ENCODE measurements at places on chromosomes 4 and X.
A peak's percentile ranks its signal among the peaks of the same experiment; 100 is the strongest.

- DNase-seq: peak; percentile 79
These were observed 918 bp upstream of the FGFRL1 start for GRCh38 chr4:1010395-1011021.

- DNase-seq: no peak
These were observed 73.5 kb downstream of the WDR19 start for GRCh38 chr4:39255871-39256270.

DNA sequence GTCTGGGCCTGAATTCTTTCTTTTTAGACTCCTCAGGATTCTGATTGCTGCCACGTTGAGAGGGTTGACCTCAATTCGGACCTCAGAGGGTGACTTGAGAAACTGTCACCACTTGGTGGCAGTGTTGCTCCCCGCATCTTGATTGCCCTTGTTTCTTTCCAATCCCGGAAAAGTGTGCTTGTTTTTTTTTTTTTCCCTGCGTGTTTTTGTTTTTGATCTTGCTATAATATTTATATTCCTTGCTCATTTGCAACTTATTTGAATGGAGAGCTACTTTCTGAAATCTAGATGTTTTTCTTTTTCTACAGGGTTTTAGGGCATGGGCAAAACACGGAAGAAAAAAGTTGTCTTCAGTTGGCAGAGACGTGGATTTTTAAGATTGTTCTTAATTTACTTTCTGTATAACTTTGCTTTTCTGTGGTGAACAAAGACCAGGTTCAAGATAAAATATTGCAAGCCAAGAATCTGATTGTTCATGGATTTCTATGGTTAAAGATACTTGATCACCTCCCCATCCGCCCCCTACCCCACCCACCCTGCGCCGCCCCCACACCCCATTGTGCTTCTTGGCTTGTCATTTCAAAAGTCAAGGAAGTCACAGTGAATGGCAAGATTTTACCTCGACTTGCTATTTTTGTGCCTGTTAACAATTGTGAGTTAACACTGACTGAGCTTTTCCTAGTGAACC, 102.0 kb downstream of the PTTG2 start:
- DNase-seq: peak; percentile 74

- peak; percentile 22 for DNase-seq
These were observed 419 bp downstream of the ADD1 start for GRCh38 chr4:2843941-2844584.

DNA sequence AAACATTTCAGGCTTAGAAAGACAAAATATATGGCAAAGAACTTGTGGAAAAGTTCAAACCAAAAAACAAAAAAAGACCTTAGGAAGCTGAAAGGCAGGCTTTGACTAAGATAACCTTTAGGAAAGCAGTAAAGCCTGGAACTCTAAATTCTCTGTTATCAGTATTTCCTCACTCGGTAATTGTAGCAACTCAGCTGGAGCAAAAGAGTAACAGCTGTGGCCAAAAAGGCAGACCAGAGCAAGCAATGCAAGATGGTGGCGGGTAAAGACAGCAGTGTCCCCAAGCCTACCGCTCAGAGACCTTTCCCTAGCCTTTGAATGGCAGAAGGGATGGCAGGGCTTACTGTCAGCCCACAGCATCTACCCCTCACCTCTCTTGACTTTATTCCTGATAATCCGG, 63.1 kb upstream of the KLHL13 start:
- DNase-seq: no peak

DNA sequence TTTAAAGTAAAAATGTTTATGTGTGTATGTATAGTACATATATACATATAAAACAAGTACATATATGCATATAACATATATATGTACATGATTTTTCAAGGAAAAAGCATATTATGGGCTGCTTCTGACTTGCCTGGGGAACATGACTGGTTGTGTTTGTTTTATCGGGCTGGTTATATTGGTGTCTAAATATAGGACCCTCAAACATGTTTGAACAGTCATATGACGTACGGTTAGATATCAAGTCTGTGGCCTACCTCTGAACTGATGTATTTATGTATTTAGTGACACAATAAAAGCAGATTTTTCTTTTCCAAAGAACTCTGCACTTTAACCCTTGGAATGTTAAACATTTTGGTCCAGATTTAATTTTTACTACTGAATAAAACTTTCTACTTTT, 37.9 kb upstream of the ARSD start:
- no peak for DNase-seq

DNA sequence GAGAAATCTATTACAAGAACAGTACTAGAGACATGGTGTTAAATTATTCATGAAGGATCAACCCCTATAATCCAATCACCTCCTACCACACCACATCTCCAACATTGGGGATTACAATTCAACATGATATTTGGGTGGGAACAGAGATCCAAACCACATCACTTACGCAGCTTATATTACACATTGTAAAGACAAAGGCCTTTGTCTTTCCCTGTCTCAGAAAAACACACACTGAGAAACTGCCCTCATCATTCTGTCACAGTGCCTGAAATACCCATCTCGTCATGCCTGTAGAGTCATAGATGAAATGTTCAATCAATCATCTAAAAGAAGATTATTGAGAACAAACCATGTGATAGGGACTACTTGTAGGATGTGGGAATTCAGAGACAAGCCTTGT, 558.8 kb upstream of the GRIA3 start:
- no peak for DNase-seq

GRCh38 chr4:100372432-100372831, 145.4 kb downstream of the EMCN start:
- DNase-seq: no peak

GRCh38 chrX:150084496-150085229, 146.4 kb upstream of the EOLA2 start:
- DNase-seq: no peak

- DNase-seq: no peak
These were observed 27.8 kb upstream of the RNF128 start for GRCh38 chrX:106698693-106699092.

DNA sequence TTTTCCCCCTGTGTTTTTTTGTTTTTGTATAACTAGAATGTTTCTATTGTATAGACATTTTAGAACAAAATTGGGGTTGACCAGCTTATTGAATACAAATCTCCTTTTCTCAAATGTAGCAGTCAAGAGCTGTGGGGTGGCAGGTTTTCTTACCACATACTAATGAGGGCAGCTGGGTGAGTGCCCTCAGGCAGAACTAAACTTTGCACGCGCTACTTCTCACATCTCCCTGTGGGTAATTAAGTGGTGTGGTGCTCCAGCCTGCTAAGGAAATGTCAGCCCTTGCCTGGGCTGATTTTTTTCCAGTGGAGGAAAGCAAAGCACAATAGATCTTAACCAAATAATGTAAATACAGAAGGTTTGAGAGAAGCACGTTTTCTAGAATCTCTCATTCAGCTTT, 717.6 kb upstream of the TENM3 start:
- no peak for DNase-seq

GRCh38 chr4:2595436-2595835, 59.0 kb downstream of the FAM193A start:
- DNase-seq: no peak

GRCh38 chrX:15465347-15465746, 27.8 kb downstream of the PIR start:
- DNase-seq: no peak

DNA sequence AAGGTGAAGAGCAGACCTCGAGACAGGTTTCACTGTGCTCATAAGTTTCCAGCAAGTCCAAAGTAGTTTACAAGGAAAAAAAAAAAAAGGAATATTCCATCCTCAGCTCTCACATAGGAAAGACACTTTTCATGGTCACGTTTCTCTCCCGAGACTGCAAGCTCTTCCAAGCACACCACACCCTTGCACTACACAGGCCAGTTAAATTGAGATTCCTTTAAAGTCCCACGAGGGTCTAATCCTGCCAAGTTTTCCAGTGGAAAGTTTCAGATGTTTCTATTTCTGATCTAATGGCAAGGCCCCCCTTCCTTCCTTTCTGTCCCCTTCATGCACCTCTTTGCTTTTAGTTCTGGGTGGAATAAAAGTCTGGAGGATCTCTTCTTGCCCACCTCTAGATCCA, 67.9 kb upstream of the PCDH19 start:
- DNase-seq: no peak

DNA sequence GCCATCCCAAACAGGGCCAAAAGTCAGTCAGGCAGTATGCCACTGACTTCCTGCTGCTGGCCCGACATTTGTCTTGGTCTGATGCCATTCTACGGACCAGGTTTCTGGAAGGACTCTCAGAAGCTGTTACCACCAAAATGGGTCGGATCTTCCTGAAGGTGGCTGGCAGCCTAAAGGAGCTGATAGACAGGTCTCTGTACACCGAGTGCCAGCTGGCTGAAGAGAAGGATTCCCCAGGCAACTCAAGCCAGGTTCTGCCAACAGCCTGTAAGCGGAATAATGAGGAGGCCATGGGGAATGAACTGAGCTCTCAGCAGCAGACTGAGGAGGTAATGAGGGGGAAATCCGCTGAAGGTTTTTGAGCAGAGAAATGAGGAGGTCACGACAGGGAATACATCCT, 95.7 kb downstream of the RTL9 start:
- DNase-seq: no peak

GRCh38 chr4:16663732-16664131, 234.7 kb downstream of the LDB2 start:
- no peak for DNase-seq

GRCh38 chr4:105352826-105353225, 121.0 kb downstream of the PPA2 start:
- no peak for DNase-seq

DNA sequence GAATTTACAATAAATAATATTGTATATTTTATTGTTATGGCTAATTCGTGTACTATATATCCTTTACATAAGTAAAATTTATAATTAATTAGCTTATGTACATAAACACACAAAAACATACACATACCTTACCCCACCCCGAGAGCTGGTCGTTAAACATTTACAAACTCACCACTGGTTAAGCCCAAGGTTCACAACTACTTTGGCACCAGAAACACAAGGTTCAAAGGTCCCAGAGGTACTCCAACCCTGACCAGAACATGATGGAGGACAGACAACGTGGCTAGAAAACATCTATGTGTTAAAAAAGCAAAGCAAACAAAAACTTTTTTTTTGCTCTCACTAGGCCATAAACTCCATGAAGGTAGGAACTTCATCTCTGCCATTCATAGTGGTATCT, 37.7 kb downstream of the SLC25A5 start:
- no peak for DNase-seq

- DNase-seq: no peak
These were observed 22.2 kb downstream of the JADE1 start for GRCh38 chr4:128831531-128832242.

GRCh38 chr4:155444721-155445120, 68.0 kb upstream of the MAP9 start:
- no peak for DNase-seq

DNA sequence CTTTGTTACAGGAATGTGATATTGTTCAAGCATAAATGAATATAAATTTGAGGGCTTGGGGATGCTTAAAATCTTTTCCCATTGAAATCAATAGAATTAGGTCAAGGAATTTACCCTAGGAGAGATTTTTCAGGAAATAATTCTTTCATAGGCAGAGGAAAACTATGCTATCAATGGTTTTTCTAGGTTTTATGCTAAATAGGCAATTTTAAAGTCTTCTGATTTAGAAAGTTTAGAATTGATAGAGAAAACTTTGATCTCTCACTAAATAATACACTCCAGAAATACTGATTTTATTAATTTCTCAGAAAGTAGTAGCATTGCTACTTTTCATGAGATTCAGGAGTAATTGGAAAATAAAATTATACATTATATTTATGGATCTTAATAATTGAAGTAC, 36.5 kb upstream of the GNRHR start:
- DNase-seq: no peak

DNA sequence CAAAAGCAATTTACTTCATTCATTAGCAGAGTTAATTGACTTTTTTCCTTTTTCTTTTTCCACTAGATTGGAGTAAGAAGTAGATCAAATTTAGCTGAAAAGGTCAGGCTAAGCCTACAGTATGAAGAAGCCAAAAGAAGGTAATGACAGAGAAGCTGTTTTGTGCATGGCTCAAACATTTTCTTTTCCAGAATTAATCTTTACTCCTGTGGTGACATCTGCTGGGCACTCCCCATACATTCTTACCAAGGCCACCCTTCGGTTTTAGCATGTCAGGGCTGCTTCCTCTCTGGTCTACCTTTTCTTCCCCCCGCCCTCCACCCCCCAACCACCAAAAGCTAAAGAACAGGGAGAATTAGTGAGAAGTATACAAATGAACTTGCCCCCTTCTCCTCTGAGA, 70.2 kb downstream of the CLDN22 start:
- DNase-seq: peak; percentile 18

- DNase-seq: no peak
These were observed 468.6 kb downstream of the INPP4B start for GRCh38 chr4:142377342-142378091.

DNA sequence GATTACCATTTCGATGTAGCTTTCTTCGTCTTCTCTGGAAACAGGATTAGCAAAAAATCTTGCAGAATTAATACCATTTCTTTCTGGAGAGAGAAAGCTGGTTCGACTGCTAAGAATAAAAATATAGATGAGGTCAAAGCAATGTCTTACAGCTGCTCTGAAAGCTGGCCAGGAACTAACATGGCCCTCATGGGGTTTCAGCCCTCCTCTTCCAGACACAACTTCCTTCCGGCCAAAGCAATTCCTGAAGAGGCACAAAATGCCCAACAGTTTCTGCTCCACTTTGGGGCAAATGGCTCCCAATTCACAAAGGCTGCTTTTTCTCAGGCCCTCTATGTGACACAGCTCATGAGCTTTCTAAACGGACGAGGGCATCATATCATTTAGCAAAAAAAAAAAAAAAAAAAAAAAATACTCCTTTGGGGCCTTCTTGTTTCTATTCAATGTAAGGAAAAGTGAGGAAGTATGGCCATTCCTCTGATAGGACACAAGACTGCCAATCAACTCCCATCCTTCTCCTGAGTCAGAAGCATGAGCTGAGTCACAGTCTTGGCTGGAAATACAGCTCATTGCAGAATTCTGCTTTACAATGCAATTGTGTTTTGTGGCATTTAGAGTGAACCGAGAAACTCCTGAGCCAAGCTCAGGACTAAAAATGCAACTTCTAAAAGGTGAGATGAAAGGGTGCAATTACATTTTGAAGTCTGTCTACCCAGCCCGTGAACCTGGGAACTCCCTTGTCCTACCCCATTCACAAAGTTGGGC, 42.7 kb upstream of the CTAG2 start:
- DNase-seq: no peak

GRCh38 chr4:57102050-57102624, 8.0 kb downstream of the IGFBP7 start:
- no peak for DNase-seq

GRCh38 chr4:148982200-148982599, 540.0 kb upstream of the NR3C2 start:
- no peak for DNase-seq

GRCh38 chr4:26985873-26986272, 125.2 kb downstream of the STIM2 start:
- peak; percentile 71 for DNase-seq

DNA sequence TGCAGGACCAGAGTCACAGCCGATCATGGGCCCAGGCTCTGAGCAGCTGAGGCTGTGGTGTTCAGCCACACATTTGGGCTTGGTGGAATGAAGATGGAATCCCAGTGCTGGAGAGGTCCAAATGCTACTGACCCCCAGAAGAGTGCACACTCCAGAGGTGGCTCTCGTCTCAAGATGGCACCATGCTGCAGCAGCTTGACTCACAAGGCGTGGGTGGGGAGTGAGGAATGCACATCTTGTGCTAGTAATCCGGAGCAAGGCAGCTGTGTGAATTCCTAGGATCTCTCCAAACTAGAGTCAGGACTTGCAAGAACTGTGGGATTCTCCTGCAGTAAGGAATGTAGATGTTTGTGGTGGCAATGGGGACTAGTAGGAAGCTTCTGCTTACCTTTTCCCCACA, 28.7 kb downstream of the RAB28 start:
- DNase-seq: no peak
